ENCODE measurements at places on chromosomes 2 and 18.

DNA sequence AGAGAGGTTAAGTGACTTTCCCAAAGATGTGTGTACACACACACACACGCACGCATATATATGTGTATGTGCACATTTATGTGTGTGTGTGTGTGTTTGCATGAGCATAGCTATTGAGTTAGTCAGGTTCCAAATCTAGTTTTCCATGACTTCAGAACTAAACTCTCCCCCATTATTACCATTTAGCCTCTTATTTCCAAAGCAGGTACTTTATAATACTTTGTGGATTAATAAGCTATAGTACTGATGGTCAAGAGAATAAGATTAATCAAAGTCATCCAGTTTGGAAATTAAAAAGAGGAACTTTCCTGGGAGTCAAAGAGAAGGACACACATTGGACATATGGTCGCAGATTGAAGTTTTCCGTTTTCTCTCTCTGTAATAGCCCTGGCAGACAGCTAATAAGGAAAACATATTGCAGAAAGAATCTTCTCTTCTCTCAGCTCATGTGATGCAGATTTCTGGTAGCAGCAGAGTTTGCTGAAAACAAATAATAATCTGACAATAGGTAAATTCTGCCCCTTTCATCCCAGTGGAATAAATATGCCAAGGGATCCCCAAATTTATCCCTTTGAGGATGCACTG, 410.9 kb upstream of the TCF4 start:
- DNase-seq, result no peak

- DNase-seq, result no peak
Observed at GRCh38 chr2:159860581-159861310, 62.7 kb upstream of the CD302 start.

- DNase-seq, result no peak
Observed at GRCh38 chr2:53315149-53315548, 452.5 kb upstream of the CHAC2 start.

DNA sequence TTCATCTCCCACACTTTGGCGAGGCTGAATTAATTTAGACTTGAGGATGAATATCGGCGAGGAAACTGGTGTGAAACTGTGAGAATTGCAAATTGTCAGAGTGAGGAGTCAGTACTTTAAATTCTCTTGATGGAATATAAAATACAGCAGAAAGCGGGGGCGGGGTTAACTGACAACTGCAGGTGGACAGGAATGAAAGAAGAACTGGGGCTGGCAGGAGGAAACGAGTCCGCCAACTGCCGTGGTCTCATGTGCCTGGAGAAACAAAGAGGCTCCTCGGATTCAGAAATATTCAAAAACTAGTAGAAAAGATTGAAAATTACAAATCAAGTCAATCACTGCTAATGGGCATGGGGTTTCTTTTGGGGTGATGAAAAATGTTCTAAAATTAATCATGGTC, 44.3 kb downstream of the MOGAT1 start:
- DNase-seq, result no peak

DNA sequence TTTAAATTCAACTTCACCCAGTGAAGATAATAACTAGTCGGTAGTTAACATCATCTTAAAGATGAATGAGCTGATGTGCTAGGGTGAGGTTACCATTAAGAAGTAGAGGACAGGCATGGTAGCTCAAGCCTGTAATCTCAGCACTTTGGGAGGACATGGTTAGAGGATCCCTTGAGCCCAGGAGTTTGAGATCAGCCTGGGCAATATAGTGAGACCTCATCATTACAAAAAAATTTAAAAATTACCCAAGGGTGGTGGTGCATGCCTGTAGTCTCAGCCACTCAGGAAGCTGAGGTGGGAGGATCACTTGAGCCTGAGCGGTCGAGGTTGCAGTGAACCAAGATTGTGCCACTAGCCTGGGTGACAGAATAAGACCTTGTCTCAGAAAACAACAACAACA, 4.7 kb downstream of the GALNT5 start:
- no peak for DNase-seq
